ENCODE measurements at places on chromosomes 5 and 9.

- DNase-seq = no peak
Measured at GRCh38 chr5:87243161-87243844, 24.4 kb upstream of the RASA1 start.

DNA sequence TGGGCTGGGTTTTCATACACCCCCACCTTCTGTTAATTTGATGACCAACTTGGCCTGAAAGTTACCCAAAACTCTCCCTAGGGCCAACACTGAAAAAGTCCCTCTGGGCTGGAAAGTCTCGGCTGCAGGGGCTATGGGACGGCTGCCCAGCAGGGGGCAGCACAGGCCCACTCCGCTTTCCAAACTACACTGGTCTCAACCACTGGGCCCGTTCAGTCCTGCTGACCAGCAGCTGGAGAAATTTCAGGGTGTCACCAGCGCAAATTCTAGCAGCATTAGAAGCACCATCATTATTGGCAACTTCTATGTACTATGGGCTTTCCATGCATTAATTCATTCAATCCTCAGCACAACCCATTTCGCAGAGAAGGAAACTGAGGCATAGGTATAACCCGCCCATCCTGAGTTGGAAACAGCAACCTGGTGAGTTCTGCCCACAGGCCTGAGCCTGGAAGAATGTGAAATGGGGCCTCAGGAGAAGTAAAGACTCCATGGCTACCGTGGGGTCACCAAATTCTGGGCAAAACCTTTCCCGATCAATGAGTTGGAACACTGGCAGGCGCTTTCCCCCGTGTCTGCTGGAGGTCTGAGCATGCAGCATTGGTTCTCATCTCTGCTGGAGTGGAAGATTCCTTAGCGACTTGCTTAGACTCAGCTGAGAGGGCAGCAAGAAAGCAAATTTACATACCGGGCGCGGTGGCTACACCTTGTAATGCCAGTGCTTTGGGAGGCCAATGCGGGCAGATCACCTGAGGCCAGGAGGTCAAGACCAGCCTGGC is 9.7 kb downstream of the ORM2 start:
- DNase-seq = peak; percentile 19

GRCh38 chr9:21322911-21323461 is 12.2 kb downstream of the KLHL9 start:
- no peak for DNase-seq

GRCh38 chr9:87686520-87687090 is 39.3 kb upstream of the CTSL start:
- DNase-seq = no peak

- no peak for DNase-seq
Measured at GRCh38 chr9:79977074-79977435, 405.3 kb downstream of the TLE4 start.

DNA sequence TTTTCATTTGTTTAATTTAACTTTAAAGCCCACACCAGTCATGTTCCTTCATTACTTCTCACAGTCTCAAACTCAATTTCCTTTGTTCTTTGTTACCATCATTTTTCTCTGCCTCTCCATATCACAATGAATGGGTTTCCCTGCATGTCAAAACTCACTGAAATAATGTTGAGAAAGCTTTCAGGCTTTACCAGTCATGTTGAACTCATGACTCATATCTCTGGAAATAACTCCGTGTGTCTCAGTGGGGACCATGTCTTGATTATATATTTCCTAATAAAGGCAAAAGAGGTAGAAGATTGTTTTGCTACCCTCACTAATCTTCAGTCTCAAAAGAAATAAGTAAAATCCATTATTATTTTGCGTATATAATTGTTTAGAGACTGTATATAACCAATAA is 231.2 kb downstream of the CHSY3 start:
- DNase-seq = no peak

- DNase-seq = no peak
Measured at GRCh38 chr5:5886812-5887486, 464.5 kb downstream of the ICE1 start.

GRCh38 chr5:6704361-6704851 is 8.8 kb upstream of the TENT4A start:
- DNase-seq = no peak

DNA sequence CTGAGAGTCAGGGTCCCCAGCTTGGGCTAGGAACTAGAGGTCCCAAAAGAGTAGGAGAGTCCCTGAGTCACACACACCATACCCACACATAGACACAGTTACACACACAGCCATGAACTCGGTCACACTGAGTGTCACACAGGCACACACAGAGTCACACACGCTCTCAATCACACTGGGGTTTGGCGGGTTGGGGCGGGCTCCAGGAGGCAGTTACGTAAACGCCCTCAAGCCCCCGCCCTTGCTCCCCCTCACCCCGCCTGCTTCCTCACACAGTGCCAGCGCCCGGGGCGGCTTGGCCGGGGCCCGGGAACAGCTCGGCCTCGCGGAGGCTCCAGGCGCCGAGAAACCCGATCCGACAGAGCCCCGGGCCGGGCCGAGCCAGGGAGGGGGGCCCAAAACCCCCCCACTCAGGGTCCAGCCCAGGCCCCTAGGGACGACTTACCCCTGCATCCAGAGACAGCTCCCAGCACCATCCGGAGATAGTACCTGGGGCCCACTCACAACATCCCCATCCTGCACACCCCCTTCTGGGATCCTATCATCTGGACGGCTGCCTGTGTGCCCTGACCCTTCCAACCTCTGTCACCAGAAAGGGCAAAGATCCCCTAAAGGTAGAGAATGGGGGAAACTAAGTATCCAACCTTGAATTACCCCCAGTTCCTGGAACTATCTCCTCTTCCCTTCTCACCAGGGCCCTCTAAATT is 3.5 kb upstream of the CNTFR start:
- peak; percentile 57 for DNase-seq

DNA sequence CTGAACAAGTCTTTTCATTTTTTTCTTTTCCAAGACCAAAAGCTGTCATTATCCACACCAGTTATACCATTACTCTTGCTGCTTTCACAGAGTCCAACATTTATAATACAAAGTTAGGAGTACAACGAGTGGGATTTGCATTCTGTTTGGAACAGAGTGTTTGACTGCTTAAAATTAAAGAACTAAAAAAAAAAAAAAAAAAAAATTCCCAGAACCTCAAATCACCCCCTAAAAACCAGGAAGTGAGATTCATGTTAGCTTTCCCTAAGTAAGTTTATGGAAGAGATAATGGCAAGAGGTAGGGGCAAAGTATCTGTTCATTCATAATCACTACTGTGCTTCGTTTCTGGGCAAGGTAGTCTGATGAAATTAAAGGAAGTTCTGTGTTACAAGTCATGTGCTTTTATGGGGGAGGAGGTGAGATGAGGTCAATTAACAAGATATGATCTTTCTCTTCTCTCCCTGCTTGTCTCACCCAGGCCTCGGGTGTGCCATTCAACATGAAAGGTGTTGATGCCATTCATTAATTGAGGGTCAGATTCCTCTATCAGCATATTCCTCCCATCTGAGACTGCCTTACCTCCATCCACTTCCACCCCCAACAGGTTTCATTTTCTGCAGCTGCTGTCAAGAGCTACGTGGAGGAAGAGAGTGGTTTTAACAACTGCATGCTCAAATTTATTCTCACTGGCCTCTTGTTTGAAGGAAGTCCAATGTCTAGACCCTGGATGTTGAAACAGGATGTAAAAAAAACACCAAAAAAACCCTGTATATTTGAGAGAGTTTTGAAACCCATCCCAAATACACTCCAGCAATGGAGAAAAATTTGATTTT is 58.1 kb downstream of the MARCHF3 start:
- no peak for DNase-seq

- DNase-seq = no peak
Measured at GRCh38 chr5:151719228-151720000, 32.7 kb upstream of the SPARC start.

- no peak for DNase-seq
Measured at GRCh38 chr9:34503406-34503805, 19.4 kb downstream of the ENHO start.

DNA sequence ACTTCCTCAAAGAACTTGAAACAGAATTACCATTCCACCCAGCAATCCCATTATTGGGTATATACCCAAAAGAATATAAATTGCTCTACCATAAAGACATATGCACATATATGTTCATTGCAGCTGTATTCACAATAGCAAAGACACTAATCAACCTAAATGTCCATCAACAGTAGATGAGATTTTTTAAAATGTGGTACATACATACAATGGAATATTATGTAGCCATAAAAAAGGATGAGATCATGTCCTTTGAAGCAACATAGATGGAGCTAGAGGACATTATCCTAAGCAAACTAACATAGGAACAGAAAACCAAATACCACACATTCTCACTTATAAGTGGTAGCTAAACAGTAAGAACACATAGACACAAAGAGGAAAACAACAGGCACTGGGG is 28.1 kb upstream of the ZNF462 start:
- no peak for DNase-seq

DNA sequence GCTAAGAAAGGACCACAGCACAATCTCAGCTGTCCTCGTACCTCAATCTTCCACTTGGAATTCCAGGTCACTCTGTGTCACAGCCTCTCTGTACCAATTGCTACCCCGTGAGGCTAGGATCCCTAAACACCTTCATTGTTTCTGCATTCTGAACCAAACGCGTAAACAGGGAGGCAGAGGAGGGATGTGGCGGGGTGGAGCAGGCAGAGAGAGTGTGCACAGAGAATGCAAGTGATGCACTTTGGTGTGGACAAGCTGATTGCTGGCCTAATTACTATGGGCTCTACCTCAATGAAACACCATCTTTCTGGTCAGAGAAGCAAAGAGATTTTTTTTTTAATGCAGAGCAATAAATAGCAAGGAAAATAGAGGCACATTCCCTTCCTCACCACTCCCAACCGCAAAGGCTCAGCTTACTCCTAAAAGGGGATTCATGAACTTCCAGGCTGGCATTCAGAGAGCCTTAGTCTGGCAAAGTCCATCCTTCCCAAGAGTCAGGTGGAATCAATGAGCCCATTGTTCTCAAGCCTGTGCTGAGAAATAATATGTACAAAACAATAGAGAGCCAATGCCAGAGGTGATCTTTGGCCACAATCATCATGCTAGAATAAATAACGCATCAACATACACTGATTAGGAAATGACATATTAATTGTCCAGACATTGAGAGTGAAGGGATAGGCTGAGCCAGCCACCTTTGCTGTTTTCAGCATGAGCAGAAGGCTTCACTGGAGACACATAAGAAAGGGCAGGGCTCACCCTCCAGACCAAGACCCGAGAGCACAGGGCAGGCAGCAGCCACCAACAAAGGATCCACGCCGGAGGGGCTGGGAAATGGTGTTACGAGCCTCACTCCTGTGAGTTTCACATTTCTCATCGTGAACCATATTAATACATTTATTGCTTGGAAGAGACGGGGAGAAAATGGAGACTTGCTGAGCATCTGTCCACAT is 278.8 kb downstream of the ENC1 start:
- no peak for DNase-seq

DNA sequence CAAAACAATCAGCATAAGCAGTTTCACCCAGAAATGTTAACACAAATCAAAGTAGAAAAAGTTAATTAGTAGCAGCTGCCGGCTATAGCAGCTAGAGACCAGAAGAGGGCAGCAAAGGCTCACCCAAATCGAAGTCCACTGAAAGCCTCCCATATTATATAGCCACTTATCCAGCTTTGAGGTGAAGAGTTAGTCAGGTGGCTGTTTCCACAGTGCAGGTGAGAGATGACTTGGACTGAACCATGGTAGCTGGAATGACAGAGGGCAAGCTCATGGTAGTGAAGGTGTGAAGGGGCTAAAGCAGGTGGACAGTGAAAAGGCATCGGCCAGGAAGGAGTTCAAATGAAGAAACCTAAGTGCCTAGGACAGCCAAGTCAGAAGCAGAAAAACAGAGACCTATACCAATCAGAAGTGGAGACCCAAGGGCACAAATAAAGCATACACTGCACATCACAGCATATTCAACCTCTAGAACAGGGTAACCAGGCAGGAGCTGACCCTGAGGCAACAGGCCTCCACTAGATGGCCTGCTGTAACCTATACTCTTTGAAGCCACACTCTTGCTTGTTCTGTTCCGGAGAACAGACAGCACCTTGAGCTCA is 7.2 kb upstream of the RNF38 start:
- peak; percentile 69 for DNase-seq

GRCh38 chr9:61671276-61671973 is 481.6 kb downstream of the SPATA31A7 start:
- no peak for DNase-seq

DNA sequence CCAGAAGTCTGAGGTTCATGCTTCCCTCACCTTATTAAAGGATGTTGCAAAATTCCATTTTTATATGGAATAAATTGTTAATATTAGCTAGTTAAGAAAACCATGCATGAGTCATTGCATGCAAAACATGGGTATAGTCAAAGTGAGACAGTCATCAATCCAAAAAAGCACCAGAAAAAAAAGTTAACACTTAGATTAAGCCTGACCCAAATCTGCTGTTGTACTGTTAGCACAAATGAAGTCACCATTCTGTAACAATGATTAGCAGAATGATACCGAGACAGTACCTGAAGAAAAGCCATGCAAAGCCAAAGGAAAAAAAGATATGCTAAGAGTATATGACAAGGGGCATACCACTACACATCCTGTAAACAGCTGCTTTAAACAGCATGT is 49.5 kb downstream of the PKD2L2 start:
- no peak for DNase-seq

- DNase-seq = no peak
Measured at GRCh38 chr9:130570208-130570607, 9.2 kb upstream of the FUBP3 start.

- DNase-seq = no peak
Measured at GRCh38 chr9:21399956-21400355, 9.0 kb upstream of the IFNA8 start.

DNA sequence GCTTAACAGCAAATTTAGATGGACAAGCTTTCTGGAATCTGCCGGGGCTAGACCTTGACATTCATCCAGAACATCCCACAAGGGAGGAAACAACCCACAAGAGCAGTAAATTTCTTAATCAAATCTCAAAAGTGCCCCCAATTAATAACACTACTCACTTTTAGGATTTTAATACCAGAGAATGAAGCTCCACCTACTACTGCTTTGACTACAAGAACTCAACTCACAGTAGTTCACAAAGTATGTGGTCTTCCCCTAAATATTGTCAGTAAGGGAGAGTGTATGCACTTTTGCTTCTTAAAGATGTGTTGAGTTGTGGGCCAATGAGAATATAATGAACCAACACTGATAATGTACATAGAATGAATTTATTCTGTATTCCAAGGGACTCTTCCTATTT is 94.7 kb downstream of the EBF1 start:
- DNase-seq = no peak

GRCh38 chr9:131036071-131036470 is 27.1 kb downstream of the LAMC3 start:
- no peak for DNase-seq

- no peak for DNase-seq
Measured at GRCh38 chr5:37881359-37881758, 41.5 kb upstream of the GDNF start.

DNA sequence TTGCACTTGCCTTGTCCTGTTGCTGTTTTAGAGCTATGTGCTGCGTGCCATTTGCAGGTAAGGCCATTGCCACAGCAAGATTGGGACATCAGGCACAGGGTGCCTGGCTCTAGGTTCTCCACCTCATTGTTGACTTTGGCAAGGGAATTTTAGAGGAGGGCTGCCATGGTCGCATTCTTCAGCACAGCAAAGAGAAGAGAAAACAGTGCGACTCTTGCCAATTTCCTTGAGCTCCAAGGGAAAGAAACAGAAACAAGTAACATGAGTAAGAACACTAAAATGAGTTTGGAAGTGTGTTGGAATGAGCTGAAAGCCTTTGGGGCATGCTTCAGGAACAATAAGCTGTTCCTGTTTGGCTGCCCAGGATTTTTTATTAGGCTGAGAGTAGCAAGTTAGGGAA is 188.1 kb upstream of the IL12B start:
- DNase-seq = no peak

- DNase-seq = peak; percentile 66
Measured at GRCh38 chr5:132257131-132258101, at the start of gene PDLIM4. TSS of gene PDLIM4 (plus strand) at chr5:132257696. CDS start at chr5:132257735, 39 bp downstream.

GRCh38 chr5:1768283-1769000 is 31.2 kb downstream of the MRPL36 start:
- no peak for DNase-seq
